ENCODE measurements at places on chromosomes 12 and 14.

DNA sequence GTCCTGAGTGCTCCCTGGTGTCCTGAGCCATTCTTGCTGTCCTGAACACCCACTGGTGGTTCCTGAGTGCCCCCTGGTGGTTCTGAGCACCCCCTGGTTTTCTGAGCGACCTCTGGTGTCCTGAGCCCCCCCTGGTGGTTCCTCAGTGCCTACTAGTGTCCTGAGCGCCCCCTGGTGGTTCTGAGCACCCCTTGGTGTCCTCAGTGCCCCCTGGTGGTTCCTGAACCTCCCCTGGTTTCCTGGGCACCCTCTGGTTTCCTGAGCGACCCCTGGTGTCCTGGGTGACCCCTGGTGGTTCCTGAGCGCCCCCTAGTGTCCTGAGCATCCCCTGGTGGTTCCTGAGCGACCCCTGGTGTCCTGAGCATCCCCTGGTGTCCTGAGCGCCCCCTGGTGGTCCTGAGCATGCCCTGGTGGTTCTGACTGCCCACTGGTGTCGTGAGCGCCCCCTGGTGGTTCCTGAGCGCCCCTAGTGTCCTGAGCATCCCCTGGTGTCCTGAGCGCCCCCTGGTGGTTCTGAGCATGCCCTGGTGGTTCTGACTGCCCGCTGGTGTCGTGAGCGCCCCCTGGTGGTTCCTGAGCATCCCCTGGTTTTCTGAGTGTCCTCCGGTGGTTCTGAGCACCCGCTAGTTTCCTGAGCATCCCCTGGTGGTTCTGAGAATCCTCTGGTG is 473.1 kb downstream of the TMEM121 start:
- peak; percentile 18 for DNase-seq

- no peak for DNase-seq
These were observed 62.8 kb upstream of the NAV3 start for GRCh38 chr12:77767756-77768343.

- DNase-seq, result no peak
These were observed 22.8 kb upstream of the GALNT16 start for GRCh38 chr14:69237142-69237541.

- no peak for DNase-seq
These were observed 694 bp upstream of the DIABLO start for GRCh38 chr12:122226366-122227125.

DNA sequence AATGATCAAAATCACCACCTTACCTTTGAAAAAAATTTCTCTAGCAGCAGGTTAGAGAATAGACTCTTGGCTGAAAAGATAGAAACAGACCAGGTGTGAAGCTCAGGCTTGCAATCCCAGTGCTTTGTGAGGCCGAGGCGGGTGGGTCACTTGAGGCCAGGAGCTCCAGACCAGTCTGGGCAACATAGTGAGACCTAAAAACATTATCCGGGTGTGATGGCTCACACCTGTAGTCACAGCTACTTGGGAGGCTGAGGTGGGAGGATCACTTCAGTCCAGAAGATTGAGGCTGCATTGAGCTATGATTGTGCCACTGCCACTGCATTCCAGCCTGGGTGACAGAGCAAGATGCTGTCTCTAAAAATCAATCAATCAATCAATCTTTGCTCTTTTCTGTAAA is 105.3 kb upstream of the TBX3 start:
- DNase-seq, result no peak

DNA sequence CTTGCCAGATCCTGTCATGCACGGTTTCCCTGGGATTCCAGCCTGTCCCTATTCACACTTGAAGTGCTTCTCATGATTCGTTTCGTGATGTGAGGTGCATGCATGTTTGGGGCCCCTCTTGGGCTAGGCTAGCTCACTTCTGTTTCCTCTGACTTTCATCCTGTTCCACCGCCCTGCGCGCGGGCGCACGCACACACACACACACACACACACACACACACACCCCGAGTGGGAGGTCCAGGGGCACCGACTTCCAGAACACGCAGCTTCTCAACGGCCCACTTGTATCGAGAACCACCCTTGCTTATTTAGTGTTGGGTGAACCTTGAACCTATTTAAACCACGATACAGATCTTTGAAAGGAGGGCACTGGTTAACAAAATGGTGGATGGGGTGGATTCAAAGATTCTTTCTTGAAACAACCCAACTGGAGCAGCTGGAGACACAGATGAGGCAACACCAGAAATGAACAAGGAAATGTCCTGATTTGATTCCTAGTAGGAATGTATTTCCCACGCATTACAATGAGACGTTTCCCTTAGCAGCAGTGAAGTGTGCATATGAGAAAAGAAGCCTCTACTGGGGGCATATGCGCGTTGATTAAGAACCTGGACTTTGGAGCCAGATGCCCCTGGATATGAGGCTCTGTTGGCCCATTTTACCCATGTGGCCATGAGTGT is 16.3 kb downstream of the ELK3 start:
- DNase-seq, result peak; percentile 70

- DNase-seq, result no peak
These were observed 1.4 kb upstream of the BCAT1 start for GRCh38 chr12:24950231-24950834.

- no peak for DNase-seq
These were observed 146.6 kb downstream of the ITPR2 start for GRCh38 chr12:26686408-26686807.

- DNase-seq, result peak; percentile 35
These were observed 65.3 kb upstream of the TMEM233 start for GRCh38 chr12:119528241-119528640.

DNA sequence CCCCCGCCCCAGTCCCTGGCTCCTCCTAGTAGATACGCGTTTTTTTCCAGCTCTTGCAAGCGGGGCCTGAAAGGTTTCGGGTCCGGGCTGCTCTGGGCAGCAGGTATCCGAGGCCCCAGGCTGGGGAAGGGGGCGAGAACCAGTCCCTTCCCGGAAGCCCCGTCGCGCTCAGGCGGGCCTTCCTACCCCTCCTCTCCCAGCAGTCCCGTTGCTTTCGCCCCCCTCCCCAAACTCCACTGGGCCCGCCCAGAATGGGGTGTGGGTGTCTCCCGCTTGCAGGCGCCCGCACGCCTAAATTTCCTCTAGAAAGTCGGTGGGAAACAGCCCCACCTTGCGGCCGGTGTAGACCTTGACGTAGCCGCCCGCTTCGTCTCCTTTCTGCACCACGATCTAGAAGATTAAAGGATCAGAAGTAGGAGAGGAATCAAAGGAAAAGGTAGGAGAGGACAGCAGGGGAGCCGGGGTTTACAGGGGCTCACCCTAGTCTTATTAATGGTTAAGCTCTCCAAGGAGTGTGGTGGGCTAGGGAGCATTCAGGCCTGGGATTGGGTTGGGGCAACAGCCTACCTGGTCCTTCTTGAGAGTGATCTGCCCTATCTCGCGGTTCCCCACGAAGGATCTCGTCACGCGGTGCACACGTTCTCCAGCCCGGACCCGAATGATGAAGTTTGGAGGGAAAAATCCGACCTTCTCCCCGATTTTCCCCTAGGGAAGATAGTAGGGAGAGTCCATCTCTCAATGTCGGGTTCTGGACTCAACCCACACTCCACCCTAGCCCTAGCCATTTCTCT is 7.3 kb downstream of the STAC3 start:
- peak; percentile 78 for DNase-seq

- DNase-seq, result no peak
These were observed 1752.4 kb upstream of the FLRT2 start for GRCh38 chr14:83777516-83777915.

- DNase-seq, result no peak
These were observed 151.3 kb downstream of the PAH start for GRCh38 chr12:102765736-102766135.

DNA sequence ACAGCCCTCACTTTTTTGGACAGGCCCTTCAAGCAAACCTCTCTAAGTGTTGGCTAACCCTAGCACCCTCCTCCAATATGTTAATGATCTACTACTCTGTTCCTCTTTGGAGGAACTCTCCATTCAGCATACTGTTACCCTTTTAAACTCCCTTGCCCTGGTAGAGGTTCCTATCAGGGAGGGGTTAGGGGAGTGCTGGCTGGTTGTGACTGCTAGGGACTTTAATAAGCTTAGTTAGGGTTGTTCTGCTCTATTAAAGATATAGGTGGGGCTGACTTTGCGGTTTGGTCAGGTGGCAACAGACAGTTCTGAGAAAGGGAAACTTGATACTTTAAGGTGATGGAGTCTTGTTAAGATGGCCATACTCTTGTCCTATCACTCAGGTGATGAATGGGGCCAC is 301.5 kb upstream of the FBXO33 start:
- DNase-seq, result no peak

GRCh38 chr12:25249931-25250738 is 594 bp downstream of the KRAS start:
- DNase-seq, result peak; percentile 45

DNA sequence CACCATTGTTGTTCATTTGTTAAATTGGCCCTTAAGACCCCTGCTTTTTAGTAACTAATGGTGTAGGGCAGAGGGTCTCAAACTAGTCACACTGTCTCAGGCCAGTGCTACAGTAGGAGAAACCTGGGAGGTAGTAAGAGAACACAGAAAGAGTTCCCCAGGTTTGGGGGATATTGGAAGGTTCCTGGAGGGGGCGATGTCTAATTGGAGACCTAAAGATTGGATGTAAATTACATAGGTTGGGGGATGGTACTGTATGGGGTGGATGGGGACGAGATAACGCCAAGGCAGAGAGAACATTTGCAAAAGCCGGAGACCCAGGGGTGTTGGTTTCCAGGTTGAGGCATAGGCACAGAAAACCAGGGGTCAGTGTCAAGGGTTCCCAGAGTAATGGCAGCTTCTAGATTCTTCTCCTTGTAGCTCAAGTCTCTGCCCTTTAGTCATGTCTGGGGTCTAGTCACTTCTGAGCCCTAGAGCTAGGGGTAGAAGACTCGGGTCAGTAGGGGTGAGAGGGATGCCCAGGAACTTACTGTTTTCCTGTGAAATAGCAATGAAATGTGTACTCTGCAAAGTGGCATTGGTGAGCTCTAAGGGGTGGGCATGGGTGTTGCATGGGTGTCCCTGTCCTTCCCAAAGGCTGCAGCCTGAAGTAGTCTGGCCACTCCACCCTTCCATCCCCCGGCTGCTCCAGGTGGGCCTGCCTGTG is 21.8 kb downstream of the PLEKHG3 start:
- DNase-seq, result no peak

GRCh38 chr12:1655225-1655788 is 26.3 kb downstream of the WNT5B start:
- no peak for DNase-seq

GRCh38 chr12:53055471-53056266 is 5.8 kb downstream of the TNS2 start:
- DNase-seq, result no peak

- DNase-seq, result peak; percentile 37
These were observed 85.5 kb downstream of the PRICKLE1 start for GRCh38 chr12:42504049-42504448.

GRCh38 chr12:112001576-112001975 is 11.4 kb downstream of the TMEM116 start:
- peak; percentile 11 for DNase-seq

DNA sequence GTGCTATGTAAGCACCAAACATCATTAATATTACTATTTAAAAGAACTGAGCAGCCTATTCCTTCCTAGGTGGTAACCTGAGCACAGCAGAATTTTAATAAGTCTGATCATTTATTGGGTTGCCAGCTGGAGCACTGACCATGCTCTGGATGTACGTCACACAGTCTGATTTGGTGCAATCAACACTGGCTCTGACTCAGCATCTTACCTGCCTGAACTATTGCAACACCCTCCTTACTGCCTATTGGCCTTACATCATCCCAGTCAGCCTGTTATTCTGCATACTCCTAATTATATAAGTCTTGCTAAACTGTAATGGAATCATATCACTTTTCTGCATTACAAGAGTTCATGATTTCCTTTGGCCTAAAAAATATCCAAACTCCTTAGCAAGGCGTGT is 149.7 kb downstream of the PTPRO start:
- DNase-seq, result no peak

DNA sequence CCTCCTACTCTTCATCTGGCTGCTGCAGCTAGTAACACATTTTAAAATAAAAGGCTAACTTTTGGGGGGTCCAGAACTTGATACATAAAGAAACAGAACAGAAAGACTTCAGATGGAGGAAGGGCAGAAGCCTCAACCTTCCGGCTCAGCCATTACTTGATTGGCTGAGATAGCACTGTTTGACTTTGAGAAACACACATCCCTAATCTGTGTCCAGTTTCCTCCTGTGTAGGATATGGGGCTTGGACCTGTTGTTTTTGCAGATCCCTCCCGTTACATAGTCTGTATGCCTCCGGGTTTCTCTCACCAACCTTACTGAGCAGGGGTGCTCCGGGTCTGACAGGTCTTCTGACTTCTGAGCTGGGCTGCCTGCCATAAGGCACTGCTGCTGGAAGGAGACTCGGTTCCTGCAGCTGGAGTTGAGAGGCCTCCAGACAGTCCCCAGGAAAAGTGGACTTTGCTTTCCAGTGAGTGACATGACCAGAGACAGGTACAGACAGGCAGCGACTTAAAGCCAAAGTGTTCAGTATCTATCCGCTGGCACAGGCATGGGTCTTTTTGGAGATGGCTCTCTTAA is 8.3 kb upstream of the ZNF641 start:
- DNase-seq, result no peak

GRCh38 chr12:27261866-27262265 is 17.8 kb downstream of the STK38L start:
- DNase-seq, result no peak

DNA sequence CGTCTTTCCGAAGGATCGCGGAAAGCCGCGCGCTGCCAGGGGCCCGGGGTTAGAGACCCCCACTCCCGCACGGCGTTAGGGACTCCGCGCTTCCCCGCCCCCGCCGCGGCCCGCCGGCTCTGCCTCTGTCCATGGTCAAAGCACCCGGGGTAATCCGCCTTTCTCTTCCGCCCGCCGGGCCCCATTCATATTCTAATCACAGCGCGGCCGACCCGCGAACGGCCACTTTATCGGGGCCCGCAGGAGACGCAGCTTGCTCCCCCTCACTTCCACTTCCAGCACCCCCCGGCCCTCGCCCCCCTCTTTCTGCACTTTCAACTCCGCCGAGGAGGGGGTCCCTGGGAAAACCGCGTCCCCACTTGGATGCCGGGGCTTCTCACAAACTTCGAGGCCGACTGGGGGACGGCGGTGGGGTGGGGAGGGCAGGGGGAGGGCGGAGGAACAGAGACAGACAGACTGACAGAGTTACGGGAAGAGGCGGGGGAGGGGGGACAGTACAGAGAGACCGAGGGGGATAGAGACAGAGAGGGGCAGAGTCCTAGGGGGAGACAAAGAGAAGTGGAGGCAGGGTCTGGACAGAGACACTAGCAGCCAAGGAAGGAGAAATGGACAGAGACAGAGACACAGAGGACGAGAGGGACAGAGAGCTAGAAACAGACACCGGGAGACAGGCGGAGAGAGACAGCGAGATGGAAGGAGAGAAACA is 1.1 kb upstream of the RFX4 start:
- DNase-seq, result peak; percentile 38

GRCh38 chr12:93080994-93081809 is 152.1 kb upstream of the EEA1 start:
- DNase-seq, result peak; percentile 22

DNA sequence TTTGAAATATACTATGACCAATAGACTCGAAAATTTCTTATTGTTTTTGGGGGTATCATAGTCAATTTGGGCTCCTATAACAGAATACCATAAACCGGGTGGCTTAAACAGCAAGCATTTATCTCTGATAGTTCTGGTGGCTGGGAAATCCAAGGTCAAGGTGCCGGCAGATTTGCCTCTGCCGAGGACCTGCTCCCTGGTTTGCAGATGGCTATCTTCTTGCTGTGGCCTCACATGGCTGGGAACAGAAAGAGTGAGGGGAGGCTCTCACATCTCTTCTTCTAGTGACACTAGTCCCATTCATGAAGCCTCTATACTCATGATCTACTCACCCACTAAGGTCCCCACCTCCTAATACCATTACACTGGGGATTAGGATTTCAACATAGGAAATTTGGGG is 70.7 kb downstream of the BORCS5 start:
- DNase-seq, result no peak

GRCh38 chr14:75040507-75040906 is 10.8 kb downstream of the MLH3 start:
- DNase-seq, result no peak

All from dermis blood vessel endothelial cell (primary cell).